T-helper 17 cell (primary cell): ENCODE measurements at places on chromosomes 5 and 9.

GRCh38 chr9:125829743-125830142 is 82.6 kb downstream of the PBX3 start:
- DNase-seq: peak; percentile 13

GRCh38 chr9:114112778-114113584 is 13.9 kb upstream of the KIF12 start:
- DNase-seq: no peak

DNA sequence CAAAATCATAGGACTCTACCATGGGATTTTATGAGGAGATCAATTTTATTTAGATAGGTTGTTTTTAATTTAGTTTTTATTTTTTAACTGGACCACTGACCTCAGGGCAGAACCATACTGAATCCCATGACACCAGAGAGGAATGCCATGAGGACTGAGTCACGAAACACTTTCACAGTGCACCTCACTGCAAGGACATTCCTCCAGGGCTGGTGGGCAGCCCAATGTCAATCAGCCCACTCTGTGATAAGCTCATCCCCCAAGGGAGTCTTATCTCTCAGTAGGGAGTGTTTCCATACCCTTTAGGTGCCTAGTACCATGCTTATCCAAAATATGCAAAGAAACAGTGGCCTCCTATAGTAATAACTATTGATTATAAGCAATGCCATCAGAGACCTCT is 224.5 kb upstream of the CDH6 start:
- DNase-seq: no peak

- DNase-seq: no peak
Observed at GRCh38 chr5:1089621-1090040, 22.2 kb downstream of the SLC12A7 start.

DNA sequence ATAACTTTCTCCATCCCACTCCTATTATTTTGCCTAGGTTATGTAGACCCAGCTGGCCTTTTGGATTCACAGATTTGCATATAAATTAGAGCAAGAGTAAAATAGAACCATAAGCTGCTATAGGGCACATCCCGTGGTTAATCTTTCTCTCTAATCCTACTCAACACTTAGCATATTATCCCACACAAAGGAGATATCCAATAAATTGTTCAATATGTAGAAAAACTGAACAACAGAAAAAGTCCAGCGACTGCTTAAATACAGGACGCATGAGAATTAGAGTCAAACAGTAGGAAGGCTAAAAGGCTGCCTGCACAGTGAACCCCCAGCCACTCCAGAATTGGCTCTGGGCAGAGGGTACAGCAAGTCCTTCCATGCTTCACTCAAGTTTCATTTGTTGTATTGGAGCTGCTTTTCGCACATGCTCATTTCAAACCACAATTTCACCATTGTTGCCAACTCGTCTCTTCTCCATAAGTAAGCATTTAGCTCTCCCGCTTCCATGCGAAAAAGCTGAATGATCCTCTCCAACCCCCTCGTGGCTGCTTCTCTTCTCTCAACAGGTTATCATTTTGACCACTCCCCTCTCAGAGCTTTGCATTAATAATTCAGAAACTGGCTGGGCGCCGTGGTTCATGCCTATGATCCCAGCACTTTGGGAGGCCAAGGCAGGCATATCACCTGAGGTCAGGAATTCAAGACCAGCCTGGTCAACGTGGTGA is 14.1 kb upstream of the IQGAP2 start:
- no peak for DNase-seq

DNA sequence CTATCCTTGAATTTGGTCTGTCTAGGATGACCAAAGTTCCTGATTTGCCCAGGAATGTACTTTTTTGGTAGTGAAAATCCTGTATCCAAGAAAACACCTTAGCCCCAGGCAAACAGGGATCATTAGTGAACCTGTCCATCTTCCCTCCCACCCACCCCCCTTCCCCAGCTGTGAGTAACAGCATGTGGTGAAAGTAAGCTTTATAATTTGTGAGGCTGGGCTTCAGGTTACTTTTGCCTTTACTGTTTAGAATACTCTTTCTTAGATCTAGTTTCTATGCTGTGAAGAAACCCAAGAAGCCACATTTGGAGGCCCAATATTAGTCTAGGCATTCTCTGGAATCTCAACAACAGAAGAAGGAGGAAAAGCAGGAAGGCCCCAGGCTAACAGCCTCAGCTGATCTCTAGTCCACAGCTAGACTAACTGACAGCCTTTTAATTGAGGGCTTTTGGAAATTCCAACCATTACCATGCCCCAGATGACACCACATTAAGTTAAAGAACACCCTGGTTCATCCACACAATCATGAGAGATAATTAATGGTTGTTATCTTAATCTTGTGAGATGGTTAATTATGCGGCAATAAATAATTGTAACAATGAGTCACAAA is 703.0 kb upstream of the NUDT12 start:
- DNase-seq: no peak

GRCh38 chr9:29211580-29212396 is 1638.5 kb upstream of the C9orf72 start:
- peak; percentile 9 for DNase-seq

- DNase-seq: no peak
Observed at GRCh38 chr5:19739671-19740070, 248.3 kb downstream of the CDH18 start.

DNA sequence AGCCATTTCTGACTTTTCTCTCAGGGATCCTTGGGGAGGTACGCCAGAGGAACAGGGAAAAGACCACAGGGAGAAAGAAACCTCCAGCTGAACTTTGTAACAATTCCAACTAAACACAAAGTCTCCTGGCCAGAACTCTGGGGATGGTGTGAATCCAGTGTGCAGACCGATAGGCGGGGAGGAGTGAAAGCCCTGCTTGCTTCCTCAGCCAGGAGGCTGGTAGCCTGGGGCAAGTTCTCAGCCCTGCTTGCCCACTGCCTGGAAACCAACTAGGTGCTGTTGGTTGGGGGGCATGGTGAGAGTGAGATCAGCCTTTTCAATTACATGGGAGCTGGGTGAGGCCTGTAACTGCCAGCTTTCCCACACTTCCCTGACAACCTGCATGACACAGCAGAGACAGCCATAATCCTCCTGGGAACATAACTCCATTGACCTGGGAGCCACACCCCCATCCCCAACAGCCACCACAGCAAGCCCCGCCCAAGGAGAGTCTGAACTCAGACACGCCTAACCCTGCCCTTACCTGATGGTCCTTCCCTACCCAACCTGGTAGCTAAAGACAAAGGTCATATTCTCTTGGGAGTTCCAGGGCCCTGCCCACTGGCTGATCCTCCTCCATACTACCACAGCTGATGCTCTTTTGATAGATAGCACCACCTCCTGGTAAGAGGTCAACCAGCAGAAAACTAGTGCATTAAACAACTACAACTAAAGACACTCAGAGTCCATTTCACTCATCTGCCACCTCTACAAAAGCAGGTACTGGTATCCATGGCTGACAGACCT is 100.1 kb upstream of the TNFAIP8 start:
- no peak for DNase-seq

GRCh38 chr9:84366683-84367082 is 26.1 kb upstream of the SLC28A3 start:
- DNase-seq: no peak

DNA sequence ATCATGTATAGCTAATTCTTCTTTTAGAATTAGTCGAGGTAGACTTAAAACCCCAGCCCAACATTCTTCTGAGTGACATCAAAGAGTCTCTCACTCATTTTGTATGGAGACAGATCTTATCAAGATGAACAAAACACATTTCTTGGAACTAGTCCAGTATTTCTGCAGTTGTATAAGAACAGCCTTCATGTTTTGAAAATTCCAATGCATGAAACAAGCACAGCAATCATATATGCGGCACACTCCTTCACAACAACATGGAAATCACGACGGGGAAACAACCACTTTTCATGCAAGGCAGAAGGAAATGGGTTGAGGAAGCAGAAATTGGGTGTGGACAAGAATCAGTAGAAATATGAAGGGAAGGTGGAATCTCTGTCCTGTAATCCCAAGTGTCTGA is 113.8 kb downstream of the PLK2 start:
- no peak for DNase-seq

DNA sequence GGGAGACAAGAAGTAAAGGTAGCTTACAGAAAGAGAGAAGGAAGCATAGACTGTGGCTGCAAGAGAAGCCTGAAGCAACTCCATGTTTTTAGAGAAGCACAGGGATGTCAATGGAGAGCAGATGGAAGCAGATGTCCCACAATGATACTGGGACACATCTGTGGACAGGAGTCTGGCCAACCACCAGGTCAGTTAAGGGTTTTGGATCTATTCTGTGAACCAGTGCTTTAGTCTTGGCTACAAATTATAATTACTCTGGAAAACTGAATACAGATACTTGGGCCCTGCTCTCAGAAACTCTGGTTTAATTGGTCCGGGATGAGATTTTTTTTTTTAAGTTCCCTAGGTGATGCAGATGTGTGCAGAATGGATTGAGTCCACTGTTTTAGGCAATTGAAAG is 592.8 kb downstream of the CSNK1G3 start:
- DNase-seq: no peak

- no peak for DNase-seq
Observed at GRCh38 chr9:136994888-136995230, 1.5 kb downstream of the CLIC3 start.

- DNase-seq: no peak
Observed at GRCh38 chr5:53092242-53092641, 17.3 kb downstream of the MOCS2 start.

DNA sequence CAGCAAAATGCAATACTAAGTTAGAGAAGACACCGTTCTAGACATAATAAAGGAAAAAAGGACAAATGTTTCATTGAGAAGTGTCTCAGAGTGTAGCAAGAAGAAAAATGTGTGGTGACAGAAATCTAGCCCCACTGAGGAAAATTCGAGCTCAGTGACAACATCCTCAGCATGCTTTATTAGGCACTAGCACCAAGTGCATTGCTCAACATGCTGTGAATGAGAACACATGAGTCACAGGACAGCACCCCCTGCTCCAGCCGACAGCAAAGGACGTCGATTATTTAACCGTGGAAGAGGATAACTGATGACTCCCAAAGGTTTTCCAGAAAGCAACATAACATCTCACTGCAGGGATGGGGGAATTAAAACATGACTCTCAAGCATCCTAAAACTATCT is 182.7 kb downstream of the GNAQ start:
- no peak for DNase-seq

DNA sequence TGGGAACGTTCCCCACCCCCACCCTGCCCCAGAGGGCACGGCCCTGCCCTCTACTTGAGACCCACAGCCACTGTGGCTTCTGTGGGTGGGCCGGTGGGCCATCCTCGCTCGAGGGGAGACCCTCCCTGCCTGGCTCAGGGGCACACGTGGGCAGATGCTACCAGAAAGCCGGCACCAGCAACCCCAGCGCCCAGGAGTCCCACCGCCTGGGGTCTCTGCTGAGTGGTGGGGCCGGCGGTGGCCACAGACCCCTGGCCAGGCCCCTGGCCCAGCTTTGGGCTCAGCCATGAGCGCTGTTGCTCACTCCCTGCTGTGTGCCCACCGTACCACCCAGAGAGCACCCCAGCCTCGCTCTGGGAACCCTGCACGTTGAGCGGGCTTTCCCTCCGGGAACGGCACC is 16.5 kb upstream of the NRARP start:
- no peak for DNase-seq

GRCh38 chr5:156888520-156888919 is 38.4 kb downstream of the PPP1R2B start:
- DNase-seq: no peak

DNA sequence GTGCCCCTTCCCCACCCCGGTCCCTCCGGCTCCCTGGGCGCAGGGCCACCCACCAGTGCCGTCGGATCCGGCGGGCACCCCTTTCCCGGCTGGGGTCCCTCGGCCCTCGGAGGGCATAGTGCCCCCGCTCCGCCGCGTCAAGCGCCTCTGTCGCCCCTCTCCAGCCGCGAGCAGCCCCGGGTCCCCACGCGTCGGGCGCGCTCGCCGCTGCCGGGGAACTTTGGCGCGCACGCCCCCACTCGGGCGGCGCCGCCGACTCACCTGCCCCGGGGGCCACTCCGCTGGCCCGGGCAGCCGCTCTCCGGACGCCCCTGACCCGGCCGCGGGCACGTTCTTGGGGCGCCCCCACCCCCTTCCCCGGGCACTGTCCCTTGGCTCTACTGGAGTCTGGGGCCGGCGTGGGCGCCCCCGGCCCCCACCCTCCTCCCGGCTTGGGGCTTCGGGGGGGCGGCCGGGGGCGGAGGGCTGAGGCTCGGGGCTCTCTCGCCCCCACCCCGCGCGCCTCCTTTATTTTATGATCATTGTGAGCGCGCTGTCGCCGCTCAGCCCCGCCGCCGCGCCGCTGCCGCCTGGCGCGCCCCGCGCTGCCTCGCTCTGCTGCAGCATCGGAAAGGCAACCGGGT is 1.1 kb upstream of the FAM78A start:
- DNase-seq: no peak

DNA sequence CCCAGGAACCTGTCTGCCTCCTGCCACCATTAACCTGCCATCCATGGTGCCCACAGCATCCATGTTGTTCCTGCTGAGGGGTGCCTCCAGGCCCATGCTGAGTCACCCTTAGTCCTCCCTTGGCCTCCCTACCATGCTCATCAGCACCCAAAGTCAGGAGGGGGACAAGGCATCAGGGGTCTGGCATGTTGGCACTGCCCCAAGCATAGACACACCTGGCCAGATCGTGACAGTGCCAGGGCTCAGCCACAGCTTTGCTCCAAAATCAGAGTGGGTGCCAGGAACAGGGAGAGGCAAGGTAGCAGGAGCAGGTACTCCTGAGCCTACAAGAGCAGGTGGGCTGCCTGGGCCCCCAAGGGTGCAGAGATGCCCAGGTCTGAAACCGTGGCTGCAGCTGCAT is 566.6 kb downstream of the TLE1 start:
- no peak for DNase-seq

GRCh38 chr5:36691226-36691625 is 84.8 kb downstream of the SLC1A3 start:
- DNase-seq: no peak

GRCh38 chr5:97094579-97095317 is 47.7 kb downstream of the LIX1 start:
- no peak for DNase-seq

GRCh38 chr5:113070901-113071300 is 94.3 kb downstream of the DCP2 start:
- no peak for DNase-seq

- DNase-seq: no peak
Observed at GRCh38 chr5:34530637-34531036, 125.5 kb upstream of the RAI14 start.

- no peak for DNase-seq
Observed at GRCh38 chr9:114285166-114285867, 37.6 kb upstream of the ORM1 start.

GRCh38 chr5:135400866-135401265 is 1.8 kb upstream of the MACROH2A1 start:
- no peak for DNase-seq

- no peak for DNase-seq
Observed at GRCh38 chr5:34598177-34598794, 57.8 kb upstream of the RAI14 start.

- DNase-seq: no peak
Observed at GRCh38 chr5:168886157-168886556, 307.0 kb upstream of the PANK3 start.

DNA sequence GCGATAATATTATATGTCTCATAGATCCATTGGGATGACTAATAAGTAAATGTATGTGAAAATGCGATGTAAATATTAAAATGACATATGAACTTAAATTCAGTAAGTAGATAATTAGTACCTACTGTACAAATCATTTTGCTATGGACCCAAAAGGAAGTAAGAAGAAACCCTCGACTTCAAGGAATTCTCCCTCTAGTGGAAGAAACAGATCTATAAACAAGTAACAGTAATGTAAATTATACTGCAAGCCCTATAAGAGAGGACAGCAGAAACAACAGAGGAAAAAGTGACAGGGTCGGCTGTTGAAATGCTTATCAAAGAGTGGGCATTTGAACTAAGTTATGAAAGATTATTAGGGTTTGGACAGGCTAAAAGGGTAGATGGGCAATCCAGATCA is 320.3 kb downstream of the DMAC1 start:
- no peak for DNase-seq
